ENCODE measurements at places on chromosomes 5 and 9. TPM values are rescaled to one million over a fixed set of nuclear protein-coding genes. Genes with fewer than 3 reads are reported as not detected.

RNF224 gene
- 0.17 TPM for total RNA-seq

HTR4 gene
- not detected for total RNA-seq

SCGB3A2 gene
- total RNA-seq, result 63.6 TPM

SH3RF2 gene
- 0.95 TPM for total RNA-seq

POLR3G gene
- total RNA-seq, result 179 TPM

MYORG gene
- 5.0 TPM for total RNA-seq

TMEM174 gene
- total RNA-seq, result not detected

PRDM9 gene
- total RNA-seq, result not detected

ADAMTS2 gene
- 5.2 TPM for total RNA-seq

CARTPT gene
- total RNA-seq, result not detected

RASGEF1C gene
- 0.61 TPM for total RNA-seq

CAMK2A gene
- total RNA-seq, result 0.28 TPM

NFIB gene
- 11.6 TPM for total RNA-seq

TNPO1 gene
- 211 TPM for total RNA-seq

PBX3 gene
- total RNA-seq, result 45.1 TPM

CDKN2A gene
- 0.69 TPM for total RNA-seq

MARCOL gene
- not detected for total RNA-seq

ANKRD33B gene
- 20.5 TPM for total RNA-seq

GLRA1 gene
- total RNA-seq, result not detected

TLR4 gene
- total RNA-seq, result 0.17 TPM

HSD17B3 gene
- total RNA-seq, result not detected

TLX3 gene
- not detected for total RNA-seq

ITK gene
- not detected for total RNA-seq

SLC27A6 gene
- 4.5 TPM for total RNA-seq

TAS2R1 gene
- not detected for total RNA-seq

All from H1 (cell line).